ENCODE measurements at places on chromosomes 12 and 14.

- no peak for DNase-seq
Measured at GRCh38 chr14:79602045-79602444, 609.3 kb downstream of the DIO2 start.

GRCh38 chr14:100200311-100200710 is 38.6 kb upstream of the YY1 start:
- DNase-seq = no peak

GRCh38 chr12:1287446-1287975 is 296.5 kb downstream of the ERC1 start:
- DNase-seq = no peak

DNA sequence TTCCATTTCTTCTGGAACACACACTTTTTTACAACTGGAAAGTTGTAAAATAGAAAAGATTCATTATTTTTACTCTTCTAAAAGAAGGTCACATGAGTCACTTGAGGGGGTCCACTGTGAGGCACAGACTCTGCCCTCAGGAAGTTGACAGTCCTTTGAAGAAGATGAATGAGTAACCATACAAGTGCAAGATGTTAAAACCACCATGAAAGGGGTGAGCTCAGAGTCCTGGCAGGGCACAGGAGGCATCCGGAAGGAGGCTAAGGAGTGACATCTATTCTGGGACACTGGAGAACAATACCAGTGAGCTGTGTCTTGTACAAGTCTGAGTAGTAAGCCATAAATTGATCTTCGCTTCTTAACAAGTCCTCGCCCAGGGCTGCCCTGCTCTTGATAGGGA is 126.0 kb upstream of the FRMD6 start:
- DNase-seq = no peak

DNA sequence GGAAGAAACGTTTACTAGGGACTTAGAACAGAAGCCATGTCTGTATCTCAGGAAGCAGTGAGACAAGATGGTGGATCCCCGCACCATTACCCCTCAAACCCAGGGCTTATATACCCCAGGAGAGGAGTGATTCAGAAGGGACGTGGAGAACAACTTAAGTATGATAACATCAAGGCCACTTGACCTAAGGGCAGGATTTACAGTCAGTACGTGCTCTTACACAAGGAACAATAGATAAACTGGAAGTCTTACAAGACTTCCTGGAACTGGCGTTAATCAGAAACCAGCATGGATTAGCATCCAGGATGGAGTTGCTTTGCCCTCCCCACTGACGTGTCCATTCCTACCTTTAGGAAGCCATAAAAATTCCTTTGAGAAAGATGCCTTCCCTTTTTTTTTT is 8.6 kb upstream of the ETFBKMT start:
- DNase-seq = no peak

DNA sequence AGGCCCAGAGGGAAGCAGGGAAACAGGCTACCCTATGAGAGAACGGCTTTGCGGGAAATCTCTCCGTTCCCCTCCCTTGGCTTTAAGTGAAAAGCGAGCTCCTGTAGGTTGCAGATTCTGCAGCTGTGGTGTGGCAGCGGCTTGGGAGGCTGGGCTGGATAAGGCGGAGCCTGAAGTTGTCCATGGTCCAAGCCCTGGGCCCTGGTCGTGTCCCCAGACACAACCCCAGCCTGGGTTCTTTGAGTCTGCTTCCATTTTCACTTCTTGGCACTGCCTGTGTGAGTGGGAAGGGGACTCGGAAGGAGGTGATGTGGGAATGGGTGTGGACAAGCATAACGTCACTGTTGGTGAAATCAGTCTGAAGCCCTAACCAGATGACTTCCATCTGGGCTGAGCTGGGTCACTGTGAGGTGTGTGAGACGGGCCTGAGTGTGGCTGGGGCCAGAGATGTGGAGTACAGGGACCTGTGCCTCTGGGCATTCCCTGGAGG is 43.0 kb upstream of the CTDSP2 start:
- DNase-seq = no peak

GRCh38 chr14:26339381-26339780 is 258.5 kb downstream of the NOVA1 start:
- DNase-seq = no peak
